GM12892 (cell line): ENCODE measurements at places on chromosomes 4 and X.

GRCh38 chr4:48945981-48946380, 39.4 kb upstream of the OCIAD2 start:
- no peak for DNase-seq

DNA sequence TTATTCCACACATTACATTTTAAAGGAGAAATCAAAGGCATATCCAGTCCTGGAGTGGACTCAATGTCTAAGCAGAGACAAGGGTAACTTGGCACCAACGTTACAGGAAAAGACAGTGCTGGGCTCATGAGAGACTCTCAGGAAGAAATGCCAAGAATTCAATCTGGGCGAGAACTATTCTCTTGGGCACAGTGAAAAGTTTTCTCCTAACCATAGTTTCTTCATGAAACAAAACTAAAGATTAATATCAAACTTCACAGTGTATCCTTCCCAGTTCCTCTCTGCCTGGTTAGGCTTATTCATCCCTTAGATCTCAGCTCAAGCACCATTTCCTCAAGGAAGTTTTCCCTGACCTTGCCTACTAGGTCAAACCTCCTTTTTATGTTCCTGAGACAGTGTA, 109.4 kb upstream of the TLL1 start:
- no peak for DNase-seq

- DNase-seq = no peak
Observed at GRCh38 chr4:52868133-52868532, 6.0 kb downstream of the RASL11B start.

- no peak for DNase-seq
Observed at GRCh38 chr4:168719725-168720124, 222.9 kb downstream of the PALLD start.

- no peak for DNase-seq
Observed at GRCh38 chrX:69238887-69239231, 73.6 kb upstream of the PJA1 start.

GRCh38 chrX:117839544-117839943, 277.1 kb downstream of the KLHL13 start:
- DNase-seq = no peak

- no peak for DNase-seq
Observed at GRCh38 chr4:156686120-156686519, 285.5 kb downstream of the PDGFC start.

DNA sequence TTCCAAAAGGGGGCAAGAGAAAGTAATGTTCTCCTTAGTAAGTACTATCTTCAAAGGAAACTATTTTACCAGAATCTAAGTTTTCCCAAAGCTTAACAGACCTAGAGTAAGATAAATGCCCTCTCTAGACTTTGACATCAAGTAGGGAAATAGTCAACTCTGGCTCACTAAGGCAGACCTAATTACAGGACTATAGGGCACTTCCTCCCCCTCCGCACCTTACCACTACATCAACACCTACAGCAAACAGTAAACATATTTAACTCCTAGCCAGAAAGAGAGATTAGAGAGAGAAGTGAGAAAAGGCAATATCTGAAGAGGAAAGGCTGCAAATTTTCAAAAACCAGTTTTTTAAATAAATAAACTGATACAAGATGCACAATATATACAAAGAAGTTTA, 60.4 kb downstream of the CNOT6L start:
- DNase-seq = no peak

DNA sequence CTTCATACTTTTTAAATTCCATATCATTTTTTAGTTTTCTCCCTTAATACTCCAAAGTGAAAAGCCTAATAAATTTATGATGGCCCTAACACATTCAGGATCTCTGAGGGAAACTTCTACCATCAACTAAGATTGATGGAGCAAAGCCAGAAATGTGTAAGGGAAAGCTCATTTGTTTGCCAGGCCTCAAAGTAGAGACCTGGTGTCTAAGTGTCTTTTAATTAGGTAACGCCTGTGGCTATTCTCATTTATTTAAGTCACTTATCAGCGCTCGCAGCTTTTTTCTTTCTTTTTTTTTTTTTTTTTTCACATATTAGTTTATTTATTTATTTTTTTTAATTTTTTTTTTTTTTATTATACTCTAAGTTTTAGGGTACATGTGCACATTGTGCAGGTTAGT, 242.4 kb downstream of the TMA16 start:
- DNase-seq = no peak

- DNase-seq = no peak
Observed at GRCh38 chr4:103099691-103100392, at the start of gene BDH2. TSS of gene BDH2 (minus strand) at chr4:103099834. CDS start at chr4:103096254, 3,580 bp downstream.

DNA sequence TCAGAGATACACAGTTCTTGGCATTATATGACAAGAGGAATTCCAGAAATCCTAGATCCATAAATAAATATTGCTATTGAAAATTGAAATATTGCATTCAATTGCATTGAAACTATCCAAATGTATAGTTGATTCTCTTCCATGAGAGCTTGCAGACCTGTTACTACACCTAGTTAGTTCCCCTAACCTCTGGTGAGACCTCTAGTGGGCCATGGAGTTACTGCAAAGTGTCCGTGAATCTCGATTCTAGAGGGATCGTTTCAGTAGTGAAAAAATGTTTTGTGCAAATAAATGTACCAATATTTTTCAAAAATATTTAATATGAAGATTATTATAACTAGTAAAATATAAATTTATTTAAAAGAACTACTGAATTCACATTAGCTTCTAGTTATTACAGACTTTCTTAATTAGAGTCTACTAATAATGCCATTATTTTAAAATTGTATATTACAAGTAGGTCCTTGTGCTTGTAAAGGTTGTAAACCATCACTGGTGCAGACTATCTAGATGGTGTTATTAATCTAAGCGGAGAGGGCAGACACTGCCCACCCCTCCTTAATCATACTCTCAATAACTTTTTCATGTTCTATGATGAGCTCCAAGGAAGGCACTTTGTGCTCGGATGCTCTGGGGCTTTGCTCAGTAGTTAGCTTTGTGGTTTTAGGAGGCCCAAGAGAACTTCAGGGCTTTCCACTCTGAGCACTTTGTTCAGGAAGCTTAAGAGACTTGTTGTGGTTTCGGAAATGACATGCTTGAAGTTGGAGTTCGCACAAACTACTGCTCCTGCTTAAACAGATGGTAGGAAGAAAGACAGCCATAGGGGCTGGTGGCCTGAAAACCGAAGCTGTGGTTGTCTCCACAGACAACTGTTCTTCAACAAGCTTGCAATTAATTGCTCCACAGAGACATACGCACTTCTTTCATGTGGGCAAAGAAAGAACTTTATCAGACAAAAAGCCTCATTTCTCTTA, 42.8 kb downstream of the IL21 start:
- no peak for DNase-seq

DNA sequence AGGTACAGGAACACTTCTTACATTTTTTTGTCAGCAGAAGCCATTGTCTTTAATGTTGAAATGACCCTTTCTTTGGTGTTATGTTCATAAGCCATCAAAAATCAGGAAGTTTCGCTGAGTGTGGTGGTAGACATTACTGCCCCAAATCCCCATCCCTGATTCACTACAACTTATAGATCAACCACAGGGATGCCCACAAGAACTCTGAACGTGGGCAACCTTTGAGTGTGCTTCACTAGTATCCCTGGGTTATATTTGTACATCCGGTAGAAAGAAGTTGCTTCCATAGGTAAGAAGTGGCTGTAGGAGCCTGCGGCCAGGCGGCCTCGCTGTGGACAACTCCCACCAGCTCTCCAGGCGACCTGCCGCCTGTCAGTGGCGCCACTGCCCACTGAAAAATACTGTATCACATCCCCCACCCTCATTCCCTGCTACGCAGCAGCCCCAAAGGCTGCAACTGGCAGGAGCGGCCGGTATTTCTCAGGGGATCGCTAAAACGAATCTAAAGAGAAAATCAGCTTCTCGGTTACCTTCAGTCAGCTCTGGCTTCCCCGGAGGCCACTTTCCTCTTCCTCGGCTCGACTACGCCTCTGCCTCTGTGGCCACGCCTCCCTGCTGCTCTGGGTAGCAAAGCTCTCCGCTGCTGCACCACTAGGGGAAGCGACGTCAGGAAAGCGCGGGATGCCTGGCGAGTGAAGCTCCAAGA, 13.9 kb upstream of the ETDC start:
- peak; percentile 21 for DNase-seq

- no peak for DNase-seq
Observed at GRCh38 chr4:124437853-124438495, 274.6 kb downstream of the ANKRD50 start.

DNA sequence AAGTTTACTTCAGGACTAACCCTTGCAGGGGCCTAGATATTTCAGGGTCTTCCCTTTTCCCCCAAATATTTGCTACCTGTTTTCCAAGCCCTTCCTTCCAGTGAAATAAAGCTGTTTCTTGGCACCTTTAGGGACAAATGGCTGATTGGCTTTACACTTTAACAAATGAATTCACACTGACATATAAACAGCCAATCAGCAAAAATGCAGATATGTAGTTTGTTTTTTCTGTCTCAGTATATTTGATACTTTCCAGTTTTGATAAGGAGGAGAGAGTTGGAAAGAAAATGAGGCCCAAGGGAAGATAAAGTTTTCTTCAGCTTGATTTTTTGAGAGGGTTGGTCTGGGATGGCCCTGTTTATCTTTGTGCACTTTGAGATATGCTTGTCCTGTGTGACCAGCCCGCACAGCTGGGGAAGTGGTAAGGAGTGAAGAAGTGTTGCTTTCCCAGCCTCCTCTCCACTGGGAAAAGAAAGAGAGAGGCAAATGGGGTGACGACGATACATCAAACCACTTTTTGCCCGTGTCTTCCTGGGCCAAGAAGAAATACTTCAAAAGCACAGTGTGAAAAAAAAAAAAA, 67.5 kb downstream of the MGST2 start:
- no peak for DNase-seq

GRCh38 chr4:110617646-110618580, 5.0 kb downstream of the PITX2 start:
- DNase-seq = no peak

- DNase-seq = no peak
Observed at GRCh38 chrX:20515841-20516461, 249.2 kb upstream of the RPS6KA3 start.

GRCh38 chrX:39304746-39305145, 503.5 kb downstream of the MID1IP1 start:
- DNase-seq = no peak

DNA sequence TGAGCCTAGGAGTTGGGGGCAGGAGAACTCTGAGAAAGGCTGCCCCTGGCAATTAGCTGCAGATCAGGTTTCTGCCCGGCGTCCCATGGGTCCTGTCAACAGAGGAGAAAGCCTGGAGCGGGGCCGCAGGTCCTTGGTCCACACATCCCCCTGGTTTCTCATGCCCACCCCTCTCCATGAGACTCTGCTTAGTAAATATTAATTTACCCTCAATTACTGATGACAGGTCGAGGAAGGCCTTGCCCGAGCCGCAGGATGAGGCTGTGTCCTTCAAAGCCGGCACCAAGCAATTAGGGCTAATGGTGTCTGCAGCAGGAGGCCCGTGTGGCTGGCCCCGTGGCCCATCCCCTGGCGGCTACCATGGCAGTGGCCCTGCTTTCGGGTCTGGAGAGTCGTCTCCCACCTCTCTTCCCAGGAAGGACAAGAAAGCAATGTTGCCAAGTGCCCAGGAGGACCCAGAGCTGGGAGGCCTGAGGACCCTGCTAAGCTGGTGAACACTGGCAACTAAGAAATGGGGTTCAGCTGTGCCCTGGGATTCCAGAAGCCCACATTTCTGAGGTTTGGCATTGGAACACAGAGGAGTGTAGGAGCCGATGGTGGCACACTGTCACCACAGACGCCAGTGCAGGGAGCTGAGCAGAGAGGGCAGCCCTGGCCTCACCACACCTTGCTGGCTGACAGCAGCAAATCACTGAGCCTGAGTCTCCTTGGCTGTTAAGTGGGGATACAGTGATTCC, 114.6 kb downstream of the CPZ start:
- DNase-seq = no peak

DNA sequence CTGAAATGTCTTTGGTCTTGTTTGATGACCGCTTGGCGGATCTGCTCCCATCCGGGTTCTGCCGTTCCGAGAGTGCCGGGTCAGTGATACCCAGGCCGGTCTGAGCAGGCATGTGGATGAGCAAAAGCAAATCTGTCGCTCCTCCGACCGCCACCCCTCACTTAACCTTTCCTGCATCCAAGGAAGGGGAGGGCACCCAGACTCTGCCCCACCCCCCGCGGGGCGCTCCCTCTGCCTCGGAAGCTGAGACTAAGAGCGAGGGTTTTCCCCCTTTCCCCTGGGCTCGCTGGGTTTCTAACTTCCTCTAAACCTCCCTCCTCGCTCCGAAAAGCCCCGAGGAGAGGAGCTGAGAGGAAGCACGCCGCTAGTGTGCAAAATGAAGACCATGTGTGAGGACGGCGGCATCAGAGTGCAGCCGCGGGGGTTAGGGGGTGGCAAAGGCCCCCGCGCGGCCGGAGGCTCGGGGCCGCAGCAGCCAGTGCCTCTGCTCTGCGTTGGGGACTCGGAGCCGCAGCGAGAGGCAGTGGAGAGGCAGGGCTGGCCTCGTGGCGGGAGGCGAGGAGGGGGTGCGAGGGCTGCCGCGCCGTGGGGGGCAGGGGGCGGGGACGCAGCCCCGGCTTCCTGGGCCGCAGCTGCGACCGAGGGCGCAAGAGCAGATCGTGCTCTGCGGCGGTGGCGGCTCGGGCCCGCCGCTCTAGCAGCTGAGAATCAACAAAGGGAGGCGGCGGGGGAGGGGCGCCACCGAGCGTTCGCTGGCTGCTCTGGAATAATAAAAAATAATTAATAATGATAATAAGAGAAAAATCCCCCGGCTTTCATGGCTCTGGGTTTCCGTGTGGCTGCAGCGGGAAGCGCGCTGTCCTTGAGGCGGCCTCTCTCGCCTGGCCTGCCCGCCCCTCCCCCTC, 55.8 kb upstream of the BCOR start:
- no peak for DNase-seq

- DNase-seq = no peak
Observed at GRCh38 chrX:79153348-79153747, 8.9 kb downstream of the GPR174 start.

DNA sequence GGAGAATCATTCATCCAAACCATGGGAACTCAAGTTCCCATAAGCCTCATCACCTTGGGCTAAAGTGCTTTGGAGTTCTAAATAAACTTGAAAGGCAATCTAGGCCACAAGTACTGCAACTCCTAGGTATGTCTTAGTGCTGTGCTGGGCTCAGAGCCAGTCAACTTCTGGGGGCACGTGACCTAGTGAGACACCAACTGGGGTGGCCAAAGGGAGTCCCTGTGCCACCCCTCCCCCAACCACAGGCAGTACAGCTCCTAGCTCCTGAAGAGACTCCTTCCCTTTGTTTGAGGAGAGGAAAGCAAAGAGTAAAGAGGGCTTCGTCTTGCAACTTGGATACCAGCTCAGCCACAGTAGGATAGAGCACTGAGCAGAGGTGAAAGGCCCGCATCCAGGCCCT, 154.2 kb upstream of the IL1RAPL2 start:
- DNase-seq = no peak

DNA sequence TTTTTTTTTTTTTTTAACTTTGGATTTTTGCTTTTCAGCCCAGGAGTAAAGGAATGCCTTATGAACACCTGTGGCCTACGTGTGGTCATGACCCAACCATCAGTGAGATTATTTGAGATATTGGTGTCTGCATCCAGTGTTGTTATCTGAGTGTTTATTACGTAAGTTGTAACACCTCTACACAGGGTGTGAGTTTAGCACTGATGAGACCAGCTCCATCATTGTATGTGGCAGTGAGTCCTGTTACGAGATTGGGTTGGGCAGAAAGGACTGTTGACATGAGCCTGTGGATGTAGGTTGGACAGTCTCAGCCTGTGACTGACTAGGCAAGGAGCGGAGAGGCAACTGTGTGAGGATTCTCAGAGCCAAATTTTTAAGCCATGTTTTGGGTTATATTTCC, 179.0 kb downstream of the PTTG2 start:
- no peak for DNase-seq

GRCh38 chr4:172048666-172049065, 235.5 kb downstream of the GALNTL6 start:
- DNase-seq = no peak

GRCh38 chr4:78310007-78310739, 241.4 kb upstream of the ANXA3 start:
- no peak for DNase-seq
